ENCODE measurements at places on chromosomes 7 and 10. TPM values are rescaled to one million over a fixed set of nuclear protein-coding genes. Genes with fewer than 3 reads are reported as not detected.
A peak's percentile ranks its signal among the peaks of the same experiment; 100 is the strongest.

Gene ADAM22
- total RNA-seq = 3.1 TPM

Gene CXCL12
- not detected for total RNA-seq

Gene SORBS1
- 0.47 TPM for total RNA-seq

Gene ASB10
- total RNA-seq = not detected

GRCh38 chr10:132571650-132572544, 34.3 kb downstream of the INPP5A start:
- DNase-seq = peak; percentile 82

GRCh38 chr10:11678074-11678793, 63.9 kb upstream of the ECHDC3 start:
- DNase-seq = no peak

GRCh38 chr7:105408791-105409410, 20.2 kb upstream of the SRPK2 start:
- no peak for DNase-seq

DNA sequence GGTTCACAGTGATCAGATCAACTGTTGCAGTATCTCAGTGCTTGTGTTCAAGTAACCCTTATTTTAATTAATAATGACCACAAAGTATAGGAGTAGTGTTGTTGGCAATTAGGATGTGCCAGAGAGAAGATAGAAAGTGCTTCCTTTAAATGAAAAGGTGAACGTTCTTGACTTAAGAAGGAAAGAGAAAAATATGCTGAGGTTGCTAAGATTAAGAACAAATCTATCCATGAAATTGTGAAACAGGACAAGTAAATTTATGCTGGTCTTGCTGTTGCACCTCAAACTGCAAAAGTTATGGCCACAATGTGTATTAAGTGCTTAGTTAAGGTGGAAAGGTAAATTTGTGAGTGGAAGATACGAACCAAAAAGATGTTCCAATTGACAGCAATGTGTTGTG, 139.5 kb downstream of the SDK1 start:
- DNase-seq = no peak

DNA sequence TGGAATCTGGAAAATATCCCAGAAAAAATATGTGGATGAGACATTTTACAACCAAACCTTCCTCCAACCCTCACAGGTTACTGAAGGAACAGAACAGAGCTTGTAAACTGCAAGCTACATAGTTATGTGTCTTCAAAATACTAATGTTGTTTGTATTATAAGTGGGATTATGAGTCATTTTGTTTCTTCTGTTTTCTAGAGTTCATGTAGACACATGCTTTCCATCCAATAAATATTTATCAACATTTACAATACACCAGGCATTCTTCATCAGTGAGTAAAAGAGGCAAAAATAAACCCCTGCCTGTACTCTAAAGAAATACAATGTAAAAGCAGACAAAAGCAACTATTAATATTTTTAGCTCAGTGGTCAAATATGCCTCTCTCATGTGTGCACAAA, 38.0 kb upstream of the TES start:
- no peak for DNase-seq

DNA sequence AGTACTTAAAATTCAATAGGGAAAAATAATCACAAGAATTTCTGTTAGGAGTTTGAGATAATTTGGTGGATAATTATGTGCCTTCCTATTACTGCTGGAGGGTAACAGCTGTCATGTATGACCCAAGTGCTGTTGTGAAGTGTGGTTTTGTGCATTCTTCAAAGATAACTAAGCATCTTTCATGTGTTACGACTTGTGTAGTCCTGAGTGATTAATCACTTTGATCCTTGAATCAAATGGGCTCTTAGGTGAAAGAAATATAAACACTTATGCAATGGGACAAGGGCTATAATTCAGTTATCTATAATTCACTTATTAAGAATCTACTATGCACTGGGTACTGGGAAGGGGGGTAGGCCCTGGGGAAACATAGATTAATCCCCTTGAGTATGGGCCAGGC, 89.0 kb downstream of the CH25H start:
- DNase-seq = no peak

DNA sequence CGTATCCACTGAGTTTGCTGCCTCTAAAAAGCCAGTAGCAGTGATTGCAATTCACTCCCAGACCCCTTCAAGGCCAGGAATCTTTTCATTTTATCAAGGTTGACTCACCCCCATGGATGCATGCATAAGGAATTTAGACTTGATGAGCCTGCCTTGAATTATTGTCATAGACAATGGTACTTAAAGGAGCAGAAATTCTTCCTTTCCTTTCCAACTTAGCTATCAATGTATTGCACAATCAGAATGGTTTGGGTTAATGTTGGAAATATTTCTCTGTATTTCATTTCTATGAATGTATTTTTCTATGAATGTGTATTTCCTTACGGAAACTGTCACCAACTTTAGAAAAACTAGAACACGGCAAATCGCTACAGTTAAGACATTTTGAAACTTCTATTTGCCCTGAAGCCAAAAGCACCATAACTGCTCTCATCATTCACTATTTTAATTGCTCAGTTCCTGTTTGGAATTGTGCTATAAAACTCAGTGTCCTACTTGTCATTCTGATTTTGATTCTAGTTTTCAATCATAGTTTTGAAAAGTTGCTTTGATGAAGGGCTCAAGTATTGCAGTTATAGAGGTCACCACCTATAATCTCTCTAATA, 355.7 kb upstream of the AKR1E2 start:
- no peak for DNase-seq

DNA sequence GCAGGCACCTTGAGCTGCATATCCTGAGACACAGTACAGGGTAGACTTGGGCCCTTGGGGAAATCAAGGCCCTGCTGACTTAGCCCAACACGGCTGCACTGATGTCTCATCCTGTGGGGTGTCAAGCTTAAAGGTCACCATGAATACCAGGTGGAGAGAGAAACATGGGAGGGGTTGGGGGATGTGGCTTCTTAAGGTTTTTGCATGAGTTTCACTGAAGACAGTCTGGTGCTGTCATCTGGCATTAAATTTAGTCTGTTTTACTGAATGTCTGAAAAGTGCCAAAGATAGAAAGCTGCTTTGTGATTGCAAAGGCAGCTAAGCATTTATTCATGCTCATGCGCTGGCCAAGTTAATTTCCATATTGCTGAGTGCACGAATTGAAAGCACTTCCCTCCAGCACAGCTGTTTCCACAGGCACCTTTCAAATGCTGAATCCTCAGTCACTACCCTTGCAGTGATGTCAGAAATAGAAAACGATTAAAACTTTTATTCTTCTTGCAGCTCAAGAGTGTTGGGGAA, 102.1 kb downstream of the OSBPL3 start:
- DNase-seq = peak; percentile 28

Data from activated CD8-positive, alpha-beta T cell treated with anti-CD3 and anti-CD28 coated beads, Interleukin-2, amount 10 ng/mL, durations not matched to agents 7 days and 5 days (primary cell).